Suppressor macrophage treated with lipopolysaccharide for 1 hour (primary cell): ENCODE measurements at places on chromosomes 13 and 19.

DNA sequence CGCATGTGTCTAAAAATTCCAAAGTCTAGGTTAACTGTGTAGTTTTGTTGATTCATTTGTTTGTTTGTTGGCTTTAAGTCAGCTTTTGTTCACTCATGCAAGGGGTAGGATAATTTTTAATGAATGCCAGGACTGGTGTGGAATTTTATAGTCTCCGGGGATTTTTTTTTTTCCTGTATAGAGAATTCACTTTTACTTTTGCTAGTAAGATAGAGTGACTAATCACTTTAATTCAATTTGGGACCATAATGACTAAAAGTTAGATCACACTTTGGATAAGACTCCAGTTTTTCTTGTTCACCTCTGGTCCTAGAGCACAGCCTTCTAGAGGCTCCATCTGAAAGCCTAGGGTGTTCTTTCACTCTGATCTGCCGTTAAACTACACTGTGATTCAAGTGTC lies 1690.0 kb downstream of the PCDH9 start:
- DNase-seq = no peak

GRCh38 chr13:34913040-34913439 lies 29.0 kb upstream of the NBEA start:
- DNase-seq = no peak

DNA sequence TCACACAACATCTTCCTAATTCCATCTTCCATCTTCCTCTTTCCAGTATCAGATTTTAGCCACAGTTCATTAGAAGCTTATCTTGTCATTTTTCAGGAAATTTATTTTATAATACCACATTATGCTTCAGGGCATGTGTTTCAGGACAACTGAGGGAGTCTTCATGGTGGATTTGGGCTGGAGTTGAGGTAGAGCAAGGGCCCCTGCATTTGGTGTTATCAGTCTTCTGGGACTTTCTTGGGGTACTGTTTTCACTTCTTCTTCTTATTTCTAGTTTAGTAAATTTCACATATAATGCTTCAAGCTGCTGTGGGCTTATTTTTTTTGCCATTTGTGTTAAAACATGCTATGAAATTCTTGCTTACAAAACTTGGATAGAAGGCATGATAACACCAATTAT lies 188.7 kb downstream of the LHFPL6 start:
- DNase-seq = no peak

DNA sequence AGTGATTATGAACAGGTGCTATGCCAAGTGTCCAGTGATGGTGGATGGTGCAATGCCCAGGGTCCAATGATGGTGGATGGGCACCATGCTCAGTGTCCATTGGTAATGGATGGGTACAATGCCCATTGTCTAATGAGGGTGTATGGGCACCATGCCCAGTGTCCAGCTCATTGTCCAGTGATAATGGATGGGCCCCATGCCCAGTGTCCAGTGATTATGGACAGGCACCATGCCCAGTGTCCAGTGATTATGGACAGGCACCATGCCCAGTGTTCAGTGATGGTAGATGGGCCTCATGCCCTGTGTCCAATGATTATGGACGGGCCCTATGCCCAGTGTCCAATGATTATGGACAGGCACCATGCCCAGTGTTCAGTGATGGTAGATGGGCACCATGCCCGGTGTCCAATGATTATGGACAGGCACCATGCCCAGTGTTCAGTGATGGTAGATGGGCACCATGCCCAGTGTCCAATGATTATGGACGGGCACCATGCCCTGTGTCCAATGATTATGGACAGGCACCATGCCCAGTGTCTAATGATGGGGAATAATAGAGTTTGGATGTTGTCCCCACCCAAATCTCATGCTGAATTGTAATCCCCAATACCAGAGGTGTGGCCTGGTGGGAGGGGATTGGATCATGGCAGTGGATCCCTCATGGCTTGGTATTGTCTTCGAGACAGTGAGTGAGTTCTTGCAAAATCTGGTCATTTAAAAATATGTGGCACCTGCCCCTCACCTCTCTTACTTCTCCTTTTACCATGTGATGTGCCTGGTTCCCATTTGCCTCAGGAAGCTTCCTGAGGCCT lies 87.8 kb downstream of the ANKRD10 start:
- DNase-seq = no peak
